ENCODE measurements at places on chromosomes 16 and 17.

DNA sequence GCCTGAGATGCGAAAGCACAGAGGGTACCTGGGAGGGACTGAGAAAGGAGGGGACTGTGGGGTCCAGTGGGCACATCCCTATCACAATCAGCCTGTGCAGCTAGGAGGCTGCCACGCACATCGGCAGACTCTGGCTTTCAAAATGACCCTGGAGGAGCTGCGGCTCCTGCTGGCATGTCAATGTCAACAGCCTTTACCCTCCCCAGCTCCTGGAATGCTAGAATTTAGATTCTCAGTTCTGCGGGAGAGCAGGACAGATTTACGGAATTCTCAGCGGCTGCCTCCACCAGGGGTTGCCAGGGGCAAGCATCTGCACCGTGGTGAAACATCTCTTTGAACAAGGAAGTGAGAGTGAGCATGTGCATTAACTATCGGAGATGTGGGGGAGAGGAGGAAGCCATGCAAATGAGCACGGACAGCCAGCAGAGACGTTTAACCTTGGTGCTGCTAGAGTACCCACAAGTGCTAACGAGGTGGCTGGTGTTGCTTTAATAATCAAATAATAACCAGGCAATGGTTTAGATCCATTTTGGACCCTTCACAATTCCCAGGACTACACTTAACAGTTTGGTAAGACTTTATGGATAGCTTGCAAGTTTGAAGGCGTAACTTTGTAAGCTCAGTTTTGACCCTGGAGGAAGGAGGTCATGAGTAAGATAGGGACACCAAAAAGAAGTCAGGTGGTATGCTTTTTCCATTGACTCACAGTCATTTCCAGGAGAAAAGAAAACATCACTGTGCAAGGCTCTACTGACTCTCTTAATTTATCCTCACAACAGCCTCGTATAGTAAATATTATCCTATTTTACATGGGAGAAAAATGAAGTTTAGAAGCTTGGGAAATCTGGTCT is 54.1 kb downstream of the XYLT1 start:
- no peak for DNase-seq

DNA sequence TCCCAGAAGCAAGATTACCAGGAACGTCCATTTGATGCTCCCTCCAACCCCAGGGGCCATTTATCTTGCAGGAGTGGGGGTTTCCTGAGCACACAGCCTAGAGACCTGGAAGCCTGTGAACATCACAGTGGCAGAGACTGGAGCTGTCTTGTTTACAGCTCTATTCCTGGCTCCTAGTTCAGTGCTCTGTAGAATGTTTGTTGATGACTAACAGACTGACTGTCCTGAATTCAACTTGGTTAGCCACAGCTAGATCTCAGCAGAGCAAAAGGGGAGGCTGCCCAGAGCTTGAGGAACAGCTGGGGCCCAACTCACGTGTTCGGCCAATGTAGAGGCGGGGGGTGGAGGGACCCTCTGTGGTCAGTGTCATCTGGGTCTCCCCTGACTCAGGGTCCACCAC is 6.6 kb downstream of the ERN2 start:
- no peak for DNase-seq

- no peak for DNase-seq
Measured at GRCh38 chr16:1475552-1476114, 805 bp upstream of the CLCN7 start.

- peak; percentile 36 for DNase-seq
Measured at GRCh38 chr16:3659251-3659650, 4.8 kb downstream of the DNASE1 start.

- DNase-seq = peak; percentile 94
Measured at GRCh38 chr17:16217002-16217635, at the start of gene PIGL. Gene PIGL, plus strand, starts transcription at chr17:16217210. Its CDS starts 17 bp downstream, at chr17:16217227.

DNA sequence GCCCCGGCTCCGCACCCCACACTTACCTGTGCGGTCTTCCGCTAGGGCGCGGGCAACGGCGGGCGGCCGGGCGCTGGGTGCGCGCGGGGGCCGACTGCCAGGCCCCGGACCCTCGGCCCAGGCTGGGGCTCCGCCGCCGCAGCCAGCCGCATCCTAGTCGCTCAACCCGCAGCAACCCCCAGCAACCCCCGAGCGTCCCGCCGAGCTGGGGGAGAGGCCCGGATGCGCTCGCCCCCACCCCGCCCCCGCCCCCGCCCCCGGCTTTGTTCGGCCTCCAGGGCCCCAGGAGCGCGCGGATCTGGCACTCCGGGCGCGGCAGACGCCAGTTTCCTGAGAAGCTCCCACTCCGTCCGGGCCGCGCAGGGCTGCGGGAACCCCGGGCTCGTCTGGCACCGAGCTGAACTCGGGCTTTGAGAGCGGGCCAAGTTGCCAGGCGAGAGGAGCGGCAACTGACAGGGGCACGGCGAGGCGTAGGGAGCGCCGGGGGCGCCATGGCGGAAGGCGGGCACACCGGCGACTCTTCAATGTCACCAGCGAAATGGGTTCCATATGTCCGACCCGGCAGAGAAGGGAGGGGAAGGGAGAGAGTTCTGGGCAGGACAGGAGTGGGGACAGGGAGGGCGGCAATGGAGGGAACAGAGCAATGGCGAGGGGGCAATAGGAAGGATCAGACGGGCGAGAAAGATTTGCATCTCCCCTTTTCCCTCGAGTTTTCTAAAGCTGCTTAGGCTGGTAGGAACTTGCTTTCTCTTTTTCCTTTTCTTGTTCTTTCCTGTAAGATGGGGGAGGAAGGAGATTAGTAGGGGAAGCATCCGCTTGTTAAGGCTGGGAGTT is 13.7 kb downstream of the HOXB4 start:
- no peak for DNase-seq

DNA sequence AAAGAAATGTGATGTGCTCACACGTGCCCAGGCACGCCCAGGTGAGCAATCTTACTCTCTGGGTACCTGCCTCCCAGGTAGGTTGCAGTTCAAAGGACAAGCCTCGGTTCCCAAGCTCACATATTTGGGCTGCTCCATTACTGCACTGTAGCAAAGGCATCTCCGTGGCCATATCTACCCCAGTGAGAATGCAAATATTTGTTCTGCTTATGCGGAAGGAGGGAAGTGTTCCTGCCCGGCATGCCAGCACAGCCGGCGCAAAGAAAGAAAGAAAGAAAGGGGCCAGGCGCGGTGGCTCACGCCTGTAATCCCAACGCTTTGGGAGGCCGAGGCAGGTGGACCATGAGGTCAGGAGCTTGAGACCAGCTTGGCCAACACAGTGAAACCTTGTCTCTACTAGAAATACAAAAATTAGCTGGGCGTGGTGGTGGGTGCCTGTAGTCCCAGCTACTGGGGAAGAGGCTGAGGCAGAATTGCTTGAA is 30.7 kb downstream of the SLC43A2 start:
- DNase-seq = no peak

- no peak for DNase-seq
Measured at GRCh38 chr16:59169168-59169567, 435.1 kb upstream of the GOT2 start.

GRCh38 chr16:80283466-80284392 is 257.1 kb upstream of the DYNLRB2 start:
- DNase-seq = no peak

DNA sequence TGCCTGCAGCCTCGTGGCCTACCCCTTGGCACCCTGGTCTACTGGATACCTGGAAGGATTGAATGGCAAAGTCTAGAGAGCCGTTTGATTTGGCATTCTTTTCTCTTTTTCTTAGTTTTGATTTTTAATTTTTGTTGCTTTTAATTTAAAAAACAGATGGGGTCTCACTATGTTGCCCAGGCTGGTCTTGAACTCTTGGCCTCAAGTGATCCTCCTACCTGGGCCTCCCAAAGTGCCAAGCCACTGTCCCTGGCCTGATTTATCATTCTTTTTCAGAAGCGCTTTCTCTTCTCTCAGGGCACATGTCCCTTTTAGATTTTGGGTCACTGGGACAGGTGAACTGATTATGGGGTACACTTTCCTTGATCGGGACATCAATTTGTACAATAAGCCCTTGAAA is 10.8 kb downstream of the ZC3H18 start:
- DNase-seq = no peak

- DNase-seq = peak; percentile 53
Measured at GRCh38 chr16:80806927-80807340, 2.5 kb upstream of the CDYL2 start.

- DNase-seq = no peak
Measured at GRCh38 chr16:31270795-31271194, 11.0 kb downstream of the ITGAM start.

DNA sequence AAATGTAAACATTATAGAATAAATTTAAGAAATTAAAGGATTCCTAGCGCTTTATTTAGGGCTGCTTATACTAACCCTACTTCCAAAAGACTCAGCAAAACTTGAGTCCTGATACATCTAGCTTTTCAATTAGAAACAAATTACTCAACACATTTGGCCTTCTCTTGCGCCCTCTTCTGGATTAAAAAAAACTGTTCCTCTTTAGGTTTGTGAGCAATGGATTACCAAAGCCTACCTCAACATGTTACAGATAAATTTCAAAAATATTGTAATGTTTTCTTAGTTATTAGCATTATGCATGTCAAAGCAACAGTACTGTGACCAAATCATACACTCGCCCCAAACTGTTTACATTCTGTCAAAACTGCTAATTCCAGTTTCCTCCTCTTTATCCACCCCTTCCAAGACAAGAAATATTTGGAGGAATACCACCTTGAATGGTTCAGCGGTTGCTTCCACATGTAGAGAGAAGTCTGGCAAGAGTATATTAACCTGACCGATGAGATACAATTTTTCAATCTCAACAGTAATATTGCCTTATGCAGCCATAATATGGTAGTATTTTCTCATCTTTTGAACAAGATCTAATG is 2.7 kb downstream of the NUFIP2 start:
- DNase-seq = peak; percentile 60

GRCh38 chr17:78679495-78680395 is 102.3 kb downstream of the CYTH1 start:
- no peak for DNase-seq

- DNase-seq = no peak
Measured at GRCh38 chr17:63279498-63280230, 166.4 kb downstream of the CYB561 start.

- no peak for DNase-seq
Measured at GRCh38 chr17:27256225-27257030, 37.5 kb upstream of the WSB1 start.

DNA sequence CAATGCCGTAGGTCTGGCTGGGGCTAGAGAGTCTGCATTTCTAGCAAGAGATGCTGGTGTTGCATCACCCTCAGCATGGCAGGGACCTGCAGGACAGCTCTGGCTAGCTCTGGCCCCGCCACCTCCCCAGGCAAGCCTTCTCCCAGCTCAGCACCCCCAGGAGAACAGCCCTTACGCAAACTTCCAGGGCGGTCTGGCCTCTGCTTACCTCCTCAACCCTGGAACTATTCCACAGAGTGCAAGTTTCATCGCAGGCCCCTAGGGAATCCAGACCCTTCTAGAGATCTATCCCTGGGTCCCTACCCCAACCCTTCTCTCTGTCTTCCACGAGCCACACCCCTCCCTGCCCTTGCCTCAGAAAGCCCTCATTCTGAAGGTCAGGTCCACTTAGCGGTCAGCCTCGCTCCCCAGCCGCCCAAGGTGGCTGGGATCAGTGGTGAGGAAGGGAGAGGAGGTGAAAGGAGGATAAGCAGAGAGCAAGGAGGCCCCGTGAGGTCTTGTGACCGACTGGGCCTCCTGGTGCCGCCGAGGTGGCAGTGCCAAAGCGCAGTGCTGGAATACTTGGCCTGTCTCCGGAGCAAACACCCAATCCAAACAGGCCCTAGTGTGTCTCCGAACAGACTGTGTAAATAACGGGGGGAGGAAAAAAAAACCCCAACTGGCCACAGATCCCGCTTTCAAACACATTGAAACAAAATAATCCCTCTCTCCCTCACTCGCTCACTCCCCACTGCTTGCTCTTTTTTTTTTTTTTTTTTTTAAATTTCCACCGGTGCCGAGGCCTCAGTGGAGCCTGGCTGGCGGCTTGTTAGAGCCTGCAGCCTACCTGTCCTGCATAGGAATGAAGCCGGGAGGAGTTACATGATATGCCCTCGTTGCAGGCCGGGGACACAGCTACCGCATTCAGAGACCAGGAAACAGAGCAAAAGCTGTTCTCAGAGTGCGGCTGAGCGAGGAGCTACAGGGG is 380.9 kb downstream of the SOX9 start:
- no peak for DNase-seq

GRCh38 chr16:66574531-66574930 is 4.7 kb upstream of the CMTM2 start:
- no peak for DNase-seq

DNA sequence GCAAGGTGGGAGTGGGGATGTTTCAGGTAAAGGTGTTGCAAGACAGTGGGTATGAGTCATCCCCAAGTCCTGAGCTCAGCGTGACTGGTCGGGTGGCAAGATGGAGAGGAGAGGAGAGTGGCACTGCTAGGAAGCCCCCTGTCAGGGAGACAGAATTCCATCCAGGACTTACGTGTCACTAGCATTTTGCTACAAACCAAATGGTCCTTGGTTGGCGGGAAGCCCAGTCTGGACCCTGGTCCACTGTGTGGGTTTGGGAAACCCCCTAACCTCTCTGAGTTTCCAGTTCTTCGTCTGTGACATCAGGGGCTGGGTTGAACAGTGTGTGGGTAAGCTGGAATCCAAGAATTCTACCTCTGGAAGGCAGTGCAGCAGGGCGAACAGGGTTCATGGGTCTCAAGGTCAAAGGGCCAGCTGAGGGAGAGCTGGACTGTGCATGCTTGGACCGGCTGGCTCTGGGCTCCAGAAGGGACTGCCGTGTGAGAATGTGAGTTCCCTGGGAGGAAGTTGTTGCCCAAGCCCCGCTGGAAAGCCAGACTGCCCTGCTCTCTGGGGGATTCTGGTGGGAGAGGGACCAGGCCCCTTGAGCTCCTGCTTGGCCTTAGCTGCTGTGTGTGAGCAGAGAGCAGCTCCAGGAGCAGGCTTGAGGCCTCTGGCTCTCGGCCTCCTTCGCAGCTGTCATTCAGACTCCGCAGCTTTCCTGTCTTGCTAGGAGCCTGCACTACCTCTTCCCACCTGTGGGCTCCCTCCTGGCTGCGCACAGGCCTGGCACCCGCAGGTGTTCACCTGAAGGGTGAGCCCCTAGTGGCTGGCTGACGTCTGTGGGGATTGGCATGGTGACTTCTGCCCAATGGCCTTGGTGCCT is 84.6 kb downstream of the NT5M start:
- DNase-seq = no peak

DNA sequence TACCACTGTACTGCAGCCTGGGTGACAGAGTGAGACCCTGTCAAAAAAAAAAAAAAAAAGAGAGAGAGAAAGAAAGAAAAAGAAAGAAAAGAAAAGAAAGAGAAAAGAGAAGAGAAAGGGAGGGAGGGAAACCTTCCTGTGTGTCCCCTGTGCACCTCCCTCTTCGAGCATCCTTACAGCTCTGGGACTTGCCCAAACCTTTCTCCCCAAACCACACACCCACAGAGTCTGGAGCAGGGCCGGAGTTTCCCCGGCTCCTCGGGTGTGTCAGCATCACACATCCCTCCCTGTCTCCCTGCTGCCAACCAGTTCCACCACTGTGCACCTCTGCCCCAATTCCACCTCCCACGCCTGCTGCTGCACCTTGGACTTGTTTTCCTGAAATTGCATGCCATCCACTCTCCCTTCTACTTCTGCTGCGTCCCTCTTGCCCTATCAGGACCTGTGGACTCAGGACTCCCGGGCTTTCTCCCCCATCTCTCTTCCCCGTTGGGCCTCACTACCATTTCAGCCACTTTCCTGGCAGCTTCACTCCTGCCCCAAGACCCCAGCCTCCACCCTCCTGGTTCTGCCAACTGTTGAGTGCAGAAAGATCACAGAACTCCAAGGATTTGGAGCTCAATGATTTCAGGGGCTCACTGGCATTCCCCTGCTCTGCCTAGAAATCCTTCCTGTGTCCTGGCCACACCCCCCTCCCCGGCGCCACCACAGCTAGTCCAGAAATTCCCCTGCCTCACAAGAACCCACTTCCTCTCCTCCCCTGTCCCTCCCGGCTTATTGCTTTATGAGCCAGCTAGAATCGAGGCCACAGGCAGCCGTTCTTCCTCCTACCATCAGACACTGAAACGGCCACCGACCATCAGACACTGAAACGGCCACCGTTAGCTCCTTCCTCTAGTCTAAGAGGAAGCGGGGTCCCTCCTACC is 3.7 kb upstream of the CDK3 start:
- peak; percentile 78 for DNase-seq
